NCI-H1048 (cell line): ENCODE measurements at places on chromosomes 16 and 17.

DNA sequence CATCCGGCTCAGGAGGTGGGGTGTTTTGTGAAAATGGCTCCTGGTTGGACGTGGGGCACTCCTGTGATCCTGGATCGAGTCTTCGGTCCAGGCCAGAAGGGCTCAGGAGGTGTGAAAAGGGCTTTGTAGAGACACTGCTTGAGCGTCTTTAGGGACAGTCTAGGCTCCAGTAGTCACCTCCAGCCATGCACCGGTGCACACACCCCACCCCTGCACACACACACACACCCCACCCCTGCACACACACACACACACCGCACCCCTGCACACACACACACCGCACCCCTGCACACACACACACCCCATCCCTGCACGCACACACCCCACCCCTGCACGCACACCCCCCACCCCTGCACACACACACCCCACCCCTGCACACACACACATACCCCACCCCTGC lies 19.1 kb downstream of the CHMP1A start:
- DNase-seq = no peak

- DNase-seq = no peak
Observed at GRCh38 chr16:66103211-66103610, 263.3 kb upstream of the CDH5 start.

DNA sequence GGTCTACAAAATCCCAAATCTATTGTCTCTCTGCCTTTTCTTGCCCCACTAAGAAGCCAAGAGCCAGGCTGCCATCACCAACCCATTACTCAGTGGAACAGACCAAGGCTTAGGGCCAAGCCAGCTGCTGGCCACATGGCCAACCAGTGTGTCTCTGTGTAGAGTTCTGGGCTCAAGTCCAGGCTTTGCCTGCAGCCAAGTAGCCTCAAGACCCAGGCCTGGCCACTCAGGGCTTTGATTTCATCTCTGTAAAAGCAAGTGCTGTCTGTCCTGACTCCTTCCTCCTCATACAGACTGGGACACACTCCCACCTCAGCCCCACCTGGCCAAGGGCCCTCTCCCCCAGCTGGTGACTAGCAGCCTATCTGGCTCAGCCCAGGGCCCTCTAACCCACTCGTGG lies 14.6 kb downstream of the SREBF1 start:
- no peak for DNase-seq

- DNase-seq = no peak
Observed at GRCh38 chr16:88750854-88751253, 34.2 kb downstream of the PIEZO1 start.

GRCh38 chr16:83715217-83715920 lies 92.4 kb upstream of the HSBP1 start:
- no peak for DNase-seq

DNA sequence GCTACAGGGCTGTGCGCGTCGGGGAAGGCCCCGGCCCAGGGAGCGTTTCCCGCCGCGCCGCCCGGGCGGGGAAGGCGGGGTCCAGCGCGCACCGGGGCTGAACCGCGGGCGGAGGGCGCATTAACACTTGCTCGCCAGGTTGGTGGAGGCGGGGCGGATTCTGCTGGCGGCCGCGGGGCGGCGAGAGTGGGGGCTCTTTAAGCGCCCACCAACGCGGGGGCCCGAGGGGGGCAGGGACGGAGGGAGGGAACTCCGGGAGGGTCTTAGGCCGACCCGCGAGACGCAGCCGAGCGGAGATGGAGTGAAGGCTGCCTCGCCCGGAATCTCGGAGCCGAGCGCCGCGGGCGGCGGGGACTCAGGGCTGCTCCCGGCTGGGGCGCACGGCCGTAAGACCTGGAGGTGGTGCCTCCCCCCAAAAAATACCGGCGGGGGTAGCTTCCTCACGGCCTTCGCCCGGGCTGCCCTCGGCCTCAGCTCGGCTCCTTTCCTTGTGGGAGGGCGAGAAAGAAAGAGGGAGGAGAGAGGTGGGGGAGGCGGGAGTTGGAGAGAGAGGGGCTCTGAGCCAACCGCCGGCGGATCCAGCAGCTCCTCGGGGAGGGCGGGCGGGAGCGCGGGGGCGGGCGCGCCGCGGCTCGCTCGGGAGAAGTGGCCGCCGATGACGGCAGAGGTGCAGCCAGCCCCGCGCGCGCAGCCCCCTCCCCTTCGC lies 415 bp upstream of the FOXF1 start:
- DNase-seq = no peak

DNA sequence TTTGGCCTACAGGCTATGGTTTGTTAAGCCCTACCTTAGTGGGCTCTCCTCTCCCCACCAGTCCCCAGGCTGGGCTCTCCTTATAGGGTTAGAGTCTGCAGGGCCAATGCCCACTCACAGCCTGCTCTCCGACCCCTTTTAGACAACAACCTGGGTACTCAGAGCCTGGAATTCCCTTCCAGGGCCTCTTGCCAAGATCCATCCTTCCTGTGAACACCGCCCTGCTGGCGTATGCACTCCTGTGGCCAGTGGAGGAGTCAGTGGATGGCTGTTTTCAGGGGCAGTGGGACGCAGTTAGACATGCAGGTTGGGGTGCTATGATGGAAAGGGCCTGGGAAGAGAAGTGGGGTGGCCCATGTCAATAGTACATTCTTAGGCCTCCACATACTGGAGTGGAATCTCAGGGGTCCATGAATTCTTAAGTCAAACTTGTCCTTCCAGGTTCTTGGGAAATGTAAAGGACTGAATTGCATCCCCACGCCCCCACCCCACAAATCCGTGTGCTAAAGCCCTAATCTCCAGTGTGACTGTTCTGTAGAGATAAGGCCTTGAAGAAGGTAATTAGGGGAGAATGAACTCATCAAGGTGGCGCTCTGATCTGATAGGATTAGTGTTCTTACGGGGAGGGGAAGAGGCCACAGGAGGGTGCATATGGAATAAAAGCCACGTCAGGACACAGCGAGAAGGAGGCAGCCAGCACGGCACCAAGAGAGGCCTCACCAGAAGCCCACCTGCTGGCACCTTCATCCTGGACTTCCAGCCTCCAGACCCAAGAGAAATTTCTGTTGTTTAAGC lies 81.6 kb upstream of the CACNG5 start:
- no peak for DNase-seq

DNA sequence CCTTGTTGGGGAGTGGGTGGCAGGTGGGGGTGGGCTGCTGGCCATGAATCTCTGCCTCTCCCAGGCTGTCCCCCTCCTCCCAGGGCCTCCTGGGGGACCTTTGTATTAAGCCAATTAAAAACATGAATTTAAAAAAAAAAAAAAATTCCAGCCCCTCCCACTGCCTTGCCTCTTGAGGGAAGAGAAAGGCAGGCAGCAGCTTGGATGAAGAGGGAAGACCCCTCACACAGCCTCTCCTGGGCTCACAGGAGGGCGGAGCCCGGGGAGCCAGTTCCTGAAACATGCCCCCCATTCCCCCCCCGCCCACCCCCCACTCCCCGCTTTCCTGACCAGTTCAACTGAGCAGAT lies 1.8 kb upstream of the TCAP start:
- no peak for DNase-seq

GRCh38 chr17:48066192-48066591 lies 18.0 kb downstream of the NFE2L1 start:
- no peak for DNase-seq

DNA sequence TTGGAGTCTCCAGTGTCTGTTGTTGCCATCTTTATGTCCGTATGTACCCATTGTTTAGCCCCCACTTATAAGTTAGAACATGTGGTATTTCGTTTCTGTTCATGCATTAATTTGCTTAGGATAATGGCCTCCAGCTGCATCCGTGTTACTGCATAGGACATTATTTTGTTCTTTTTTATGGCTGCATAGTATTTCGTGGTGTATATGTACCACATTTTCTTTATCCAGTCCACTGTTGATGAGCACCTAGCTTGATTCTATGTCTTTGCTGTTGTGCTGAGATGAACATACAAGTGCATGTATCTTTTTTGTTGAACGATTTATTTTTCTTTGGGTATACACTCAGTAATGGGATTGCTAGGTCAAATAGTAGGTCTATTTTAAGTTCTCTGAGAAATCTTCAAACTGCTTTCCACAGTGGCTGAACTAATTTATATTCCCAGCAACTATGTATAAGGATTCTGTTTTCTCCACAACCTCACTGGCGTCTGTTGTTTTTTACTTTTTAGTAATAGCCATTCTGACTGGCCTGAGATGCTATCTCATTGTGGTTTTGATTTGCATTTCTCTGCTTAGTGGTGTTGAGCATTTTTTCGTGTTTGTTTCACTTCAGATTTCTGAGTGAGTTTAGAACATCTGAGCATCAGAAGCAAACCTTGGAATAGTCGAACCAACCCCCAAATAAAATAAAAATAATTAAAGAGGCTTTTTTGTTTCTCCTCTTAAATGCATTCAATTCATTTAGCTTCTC lies 304.7 kb downstream of the ZFHX3 start:
- no peak for DNase-seq

GRCh38 chr16:10663744-10664143 lies 31.0 kb downstream of the TEKT5 start:
- no peak for DNase-seq

DNA sequence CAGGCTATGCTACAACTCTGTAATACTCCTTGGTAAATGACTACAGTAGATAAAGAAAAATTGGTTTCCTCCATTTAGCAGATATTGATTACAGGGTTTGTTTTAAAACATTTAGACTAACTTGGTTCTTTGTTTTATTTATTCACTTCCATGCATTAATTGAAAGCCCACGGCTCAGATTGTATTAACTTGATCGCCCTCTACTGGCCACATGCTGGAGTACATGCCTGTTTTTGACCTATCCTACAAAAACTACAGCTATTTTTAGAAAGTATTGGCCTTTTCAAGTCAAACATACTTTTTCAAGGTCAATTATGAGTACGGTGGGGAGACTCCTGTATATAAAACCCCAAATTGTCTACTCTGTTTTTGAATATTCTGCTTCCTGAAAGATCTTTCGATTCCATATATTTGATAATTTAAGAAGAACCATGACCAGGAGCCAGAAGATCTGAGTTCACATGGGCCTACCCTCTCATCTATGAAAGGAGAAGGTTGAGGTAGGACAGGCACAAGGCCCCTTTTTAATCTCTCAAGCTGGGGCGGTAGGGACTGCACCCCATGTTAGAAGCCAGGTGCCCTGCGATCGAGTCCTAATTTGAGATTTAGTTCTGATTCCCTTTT lies 51.8 kb downstream of the CA10 start:
- DNase-seq = no peak

GRCh38 chr16:4733211-4733742 lies 794 bp downstream of the ANKS3 start:
- no peak for DNase-seq

GRCh38 chr16:48942996-48943395 lies 333.0 kb upstream of the N4BP1 start:
- no peak for DNase-seq

DNA sequence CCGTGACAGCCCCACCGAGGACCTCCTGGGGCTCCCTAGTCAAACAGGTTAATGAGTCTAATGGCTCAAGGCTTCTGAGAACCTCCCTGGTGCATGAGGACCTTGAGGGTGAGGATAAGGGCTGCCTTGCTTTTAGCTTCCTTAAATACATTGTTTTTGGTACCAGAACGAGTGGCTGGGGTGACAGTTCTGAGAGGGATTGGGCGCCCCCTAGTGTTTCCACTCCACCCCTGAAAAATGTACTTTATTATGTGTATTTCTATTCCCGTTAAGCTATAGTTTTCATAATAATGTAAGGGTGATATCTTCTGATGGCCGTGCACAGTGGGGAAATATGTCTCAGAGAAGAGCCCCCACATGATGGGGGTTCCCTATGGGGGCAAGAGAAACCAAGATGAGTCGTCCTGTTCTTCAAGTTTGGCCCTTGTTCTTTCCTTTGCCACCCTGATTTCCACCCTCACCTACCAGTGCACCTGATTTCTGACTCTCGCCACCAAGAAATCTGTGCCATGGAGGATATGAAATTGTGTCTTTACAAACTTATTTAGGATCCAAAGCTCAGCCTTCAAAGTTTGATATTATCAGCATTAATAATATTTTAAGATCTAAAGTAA lies 14.5 kb upstream of the VWA3A start:
- no peak for DNase-seq

GRCh38 chr17:73142872-73143381 lies 21.9 kb upstream of the SSTR2 start:
- DNase-seq = no peak

GRCh38 chr16:8894736-8895334 lies 12.7 kb downstream of the LITAFD start:
- DNase-seq = no peak

- no peak for DNase-seq
Observed at GRCh38 chr17:50304781-50305404, 30.6 kb downstream of the TMEM92 start.

GRCh38 chr17:72004011-72004427 lies 116.8 kb upstream of the SOX9 start:
- DNase-seq = no peak
